Ammon's horn (tissue), 1 donor: ENCODE measurements at places on chromosomes 13 and 19.

- DNase-seq: peak; percentile 88
These were observed 19.6 kb upstream of the NFIC start for GRCh38 chr19:3346677-3347353.

DNA sequence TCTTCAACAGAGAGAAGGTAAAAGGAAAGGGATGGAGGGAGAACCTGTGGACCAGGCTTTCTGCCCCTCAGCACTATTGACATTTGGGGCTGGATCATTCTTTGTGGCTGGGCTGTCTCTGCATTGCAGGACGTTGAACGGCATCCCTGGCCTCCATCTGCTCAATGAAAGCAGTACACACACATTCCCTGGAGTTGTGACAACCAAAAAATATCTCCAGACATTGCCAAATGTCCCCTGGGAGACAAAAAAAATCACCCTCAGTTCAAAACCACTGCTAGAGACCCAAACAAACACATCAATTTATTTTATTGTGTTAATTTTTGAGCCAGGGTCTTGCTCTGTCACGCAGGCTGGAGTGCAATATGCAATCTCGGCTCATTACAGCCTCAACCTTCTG, 43.3 kb downstream of the INSR start:
- no peak for DNase-seq

DNA sequence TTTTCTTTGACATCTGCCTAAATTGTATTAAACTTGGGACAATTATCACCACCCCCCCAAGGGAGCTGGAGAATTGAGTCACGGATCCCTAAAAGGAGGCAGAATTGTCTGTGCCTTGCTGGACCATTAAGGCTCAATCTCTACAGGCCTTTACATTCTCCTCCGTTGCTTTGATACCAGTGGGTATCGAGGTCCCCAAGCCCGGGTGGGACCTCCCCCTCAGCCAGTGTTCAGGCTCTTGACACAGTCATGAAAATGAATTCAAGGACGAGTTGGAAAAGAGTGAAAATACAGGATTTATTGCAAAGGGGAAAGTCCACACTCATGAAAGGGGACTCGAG, 5.6 kb downstream of the PPP1R15A start:
- DNase-seq: no peak

DNA sequence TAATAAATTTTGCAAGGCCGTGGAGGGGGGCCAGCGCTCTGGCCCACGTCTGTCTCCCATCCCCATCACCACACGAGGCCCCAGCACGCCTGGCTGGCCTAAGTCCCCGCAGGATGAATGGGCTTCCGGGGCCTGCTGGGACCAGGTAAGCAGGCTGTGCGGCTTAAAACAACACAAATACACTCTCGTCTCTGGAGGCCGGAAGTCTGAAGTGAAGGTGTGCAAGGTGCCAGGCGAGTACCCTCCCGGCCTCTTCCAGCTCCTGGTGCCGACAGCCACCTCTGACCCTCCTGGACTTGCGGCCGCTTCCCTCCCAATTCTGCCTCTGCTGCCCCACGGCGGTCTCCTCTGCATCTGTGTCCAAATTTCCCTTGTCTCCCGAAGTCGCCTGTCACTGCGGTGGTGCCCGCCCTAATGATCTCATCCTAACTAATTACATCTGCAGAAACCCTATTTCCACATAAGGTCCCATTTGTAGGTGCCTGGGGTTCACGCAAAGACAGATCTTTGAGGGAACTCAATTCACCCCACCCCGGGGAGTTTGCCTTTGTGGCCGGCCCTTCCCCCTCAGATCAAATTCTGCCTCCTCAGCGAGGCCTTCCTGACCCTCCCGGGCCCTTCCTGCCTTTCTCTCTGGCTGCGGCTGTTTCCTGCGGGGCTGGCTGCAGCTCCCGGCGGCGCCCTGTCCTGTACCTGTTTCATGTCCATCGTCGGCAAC, 8.1 kb upstream of the PTBP1 start:
- no peak for DNase-seq

DNA sequence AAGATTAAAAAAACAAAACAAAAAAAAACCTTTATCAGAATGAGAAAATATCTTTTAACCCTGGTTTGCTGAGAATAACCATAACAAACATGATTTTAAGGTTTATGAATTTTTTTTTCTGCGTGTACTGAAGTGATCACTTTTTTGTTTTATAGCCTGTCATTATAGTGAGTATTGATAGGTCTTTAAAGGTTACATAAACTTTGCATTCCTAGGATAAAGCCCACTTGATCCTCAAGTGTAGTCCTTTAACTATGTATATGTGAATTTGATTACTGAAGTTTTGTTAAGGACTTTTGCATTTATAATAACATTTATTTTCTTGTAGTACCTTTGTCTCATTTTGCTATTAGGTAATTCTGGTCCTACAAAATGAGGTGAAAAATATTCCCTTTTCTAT, 709.8 kb upstream of the PCDH20 start:
- no peak for DNase-seq

DNA sequence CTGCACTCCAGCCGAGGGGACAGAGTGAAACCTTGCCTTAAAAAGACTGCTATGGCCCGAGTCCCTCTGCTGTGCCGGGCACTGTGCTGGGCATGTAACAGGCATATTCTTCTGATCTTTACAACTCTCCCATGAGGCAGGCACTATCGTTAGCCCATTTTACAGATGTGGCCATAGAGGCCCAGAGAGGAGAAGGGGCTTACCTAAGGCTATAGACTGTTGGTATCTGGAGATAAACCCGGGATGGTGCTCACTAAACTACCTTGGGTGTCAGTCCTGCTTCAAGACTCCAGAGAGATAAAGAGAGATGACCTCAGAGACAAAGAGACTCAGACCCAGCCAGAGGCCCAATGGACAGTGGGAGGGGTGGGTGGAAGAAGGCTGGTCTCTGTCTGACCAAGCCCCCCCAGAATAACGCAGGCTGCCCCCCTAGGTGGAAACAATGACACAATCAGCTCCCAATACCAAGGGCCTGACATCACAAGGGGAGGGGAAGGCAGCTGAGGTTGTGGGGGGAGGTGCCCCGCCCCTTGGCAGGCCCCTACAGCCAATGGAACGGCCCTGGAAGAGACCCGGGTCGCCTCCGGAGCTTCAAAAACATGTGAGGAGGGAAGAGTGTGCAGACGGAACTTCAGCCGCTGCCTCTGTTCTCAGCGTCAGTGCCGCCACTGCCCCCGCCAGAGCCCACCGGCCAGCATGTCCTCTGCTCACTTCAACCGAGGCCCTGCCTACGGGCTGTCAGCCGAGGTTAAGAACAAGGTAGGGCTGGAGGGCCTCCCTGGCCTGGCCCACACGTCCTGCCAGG, at the start of gene CNN1:
Gene CNN1 (plus strand): TSS at position 620 of the 805 bp plus-strand sequence. CDS start 77 bp downstream, at position 697.
- no peak for DNase-seq

DNA sequence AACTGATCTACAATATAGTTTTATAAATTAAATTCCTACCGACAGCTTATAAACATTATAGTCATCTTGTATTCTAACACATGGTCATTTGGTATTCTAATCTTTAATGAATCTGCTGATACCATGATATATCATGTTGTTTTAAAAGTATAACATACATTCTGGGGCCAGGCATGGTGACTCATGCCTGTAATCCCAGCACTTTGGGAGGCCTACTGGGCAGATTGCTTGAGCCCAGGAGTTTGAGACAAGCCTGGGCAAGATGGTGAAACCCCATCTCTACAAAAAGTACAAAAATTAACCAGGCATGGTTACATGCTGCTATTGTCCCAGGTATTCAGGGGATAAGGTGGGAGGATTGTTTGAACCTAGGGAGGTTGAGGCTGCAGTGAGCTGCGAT, 3.1 kb downstream of the ZNF383 start:
- no peak for DNase-seq

- no peak for DNase-seq
These were observed 575.6 kb downstream of the DCT start for GRCh38 chr13:93903909-93904308.
